GM19239 (cell line): ENCODE measurements at places on chromosomes 12 and 14.

DNA sequence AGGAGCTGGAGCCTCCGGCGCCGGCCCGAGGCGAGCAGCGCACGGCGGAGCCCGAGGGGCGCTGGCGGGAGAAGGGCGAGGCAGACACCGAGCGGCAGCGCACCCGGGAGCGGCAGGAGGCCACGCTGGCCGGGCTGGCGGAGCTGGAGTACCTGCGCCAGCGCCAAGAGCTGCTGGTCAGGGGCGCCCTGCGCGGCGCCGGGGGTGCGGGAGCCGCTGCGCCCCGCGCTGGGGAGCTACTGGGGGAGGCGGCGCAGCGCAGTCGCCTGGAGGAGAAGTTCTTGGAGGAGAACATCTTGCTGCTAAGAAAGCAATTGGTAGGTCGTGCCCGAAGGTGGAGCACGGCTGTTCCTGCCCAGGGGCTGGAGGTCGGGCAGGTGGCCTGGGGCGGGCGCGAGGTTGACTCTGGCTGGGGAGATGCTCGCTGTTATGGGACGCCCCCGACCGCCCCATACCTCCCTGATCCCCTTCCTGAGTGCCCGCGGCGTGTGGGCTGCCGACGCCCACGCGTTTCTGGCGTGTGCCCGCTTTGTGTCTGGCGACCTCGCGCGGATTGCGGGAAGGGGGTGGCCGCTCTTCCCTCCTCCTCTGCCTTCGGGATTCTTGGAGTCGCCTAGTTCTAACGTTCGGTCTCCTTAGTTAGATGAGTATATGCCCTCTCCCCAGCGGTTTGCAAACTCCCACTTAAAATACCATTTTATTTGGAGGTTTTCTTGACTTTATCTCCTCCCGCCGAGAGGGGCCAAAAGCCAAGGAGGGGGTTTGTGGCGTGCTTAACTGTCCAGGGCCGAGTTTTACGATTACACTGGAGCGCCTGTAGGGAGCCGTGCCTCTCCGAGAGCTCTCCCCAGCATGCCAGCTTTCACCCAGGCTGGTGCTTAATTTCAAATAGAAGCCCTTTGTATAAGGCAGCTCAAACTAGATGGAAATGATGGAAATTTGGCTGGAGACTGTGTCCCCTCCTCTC, 752 bp downstream of the DACT1 start:
- no peak for DNase-seq

GRCh38 chr12:53423597-53423996, at the start of gene AMHR2:
Gene AMHR2 (plus strand): TSS chr12:53423855. CDS start chr12:53423935, 80 bp downstream.
- DNase-seq = no peak

- no peak for DNase-seq
Measured at GRCh38 chr14:104290058-104290667, 151.8 kb downstream of the KIF26A start.

GRCh38 chr14:95886366-95887056, 9.9 kb downstream of the TUNAR start:
- no peak for DNase-seq

DNA sequence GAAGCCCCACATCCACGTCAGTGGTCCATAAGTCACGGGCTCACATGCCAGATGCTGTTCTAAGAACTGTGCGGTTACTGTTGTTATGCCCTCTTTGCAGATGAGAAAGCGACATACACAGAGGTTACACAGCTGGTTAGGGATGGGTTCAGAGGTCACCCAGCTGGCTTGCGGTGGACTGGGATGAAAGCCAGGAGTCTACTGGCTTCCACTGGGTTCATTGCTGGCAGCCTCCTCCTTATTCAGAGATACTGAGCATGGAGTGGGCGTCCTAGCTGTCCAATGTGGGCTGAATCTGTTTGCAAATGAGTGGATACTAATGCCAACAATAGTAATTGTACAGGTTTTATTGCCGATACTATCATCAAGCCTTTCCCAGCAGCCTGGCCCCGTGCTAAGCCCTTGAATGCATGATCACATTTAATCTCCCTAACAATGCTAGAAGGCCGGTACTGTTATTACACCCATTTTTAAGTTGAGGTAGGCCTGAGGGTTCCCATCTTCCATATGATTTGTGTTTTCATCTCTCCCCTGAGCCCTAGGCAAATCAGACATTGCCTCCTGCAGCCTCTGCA, 129.1 kb downstream of the PLXNC1 start:
- DNase-seq = no peak

DNA sequence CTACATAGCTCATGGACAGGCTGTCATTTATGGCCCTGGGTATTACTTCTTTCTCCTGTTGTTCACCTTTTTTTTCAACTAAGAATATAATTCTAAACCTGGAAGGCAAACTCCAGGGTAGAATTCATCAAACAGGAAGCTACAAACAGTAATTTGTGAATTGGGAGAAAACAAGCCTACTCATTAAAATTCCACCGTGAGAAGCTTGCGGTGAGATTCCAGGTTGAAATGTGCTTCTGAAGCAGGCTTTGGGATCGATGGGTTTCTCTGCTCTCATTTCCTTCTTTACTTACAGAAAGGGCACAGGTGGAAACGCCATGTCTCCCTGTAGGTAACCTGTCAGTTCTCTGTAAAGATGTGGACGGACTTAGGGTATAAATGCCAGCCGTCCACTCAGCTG, 257.5 kb downstream of the TMEM132C start:
- no peak for DNase-seq

DNA sequence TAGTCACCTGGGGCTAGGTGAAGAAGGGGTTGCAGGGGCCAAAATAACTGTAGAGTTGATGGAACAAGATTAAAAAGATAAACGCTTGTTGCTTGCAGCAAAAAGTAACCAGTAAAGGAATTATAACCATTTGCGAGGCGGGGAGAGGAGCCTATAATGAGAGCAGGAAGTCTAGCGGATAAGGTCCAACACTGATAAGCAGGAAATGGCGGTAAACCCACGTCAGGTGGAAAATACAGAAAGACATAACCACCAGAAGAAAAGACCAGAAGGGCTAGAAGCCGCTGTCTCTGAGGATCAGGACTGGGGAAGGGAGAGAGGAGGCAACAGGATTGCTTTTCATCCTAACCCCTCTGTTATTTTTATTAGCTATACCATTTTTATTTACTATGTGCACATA, 303.3 kb downstream of the DPF3 start:
- DNase-seq = no peak

- no peak for DNase-seq
Measured at GRCh38 chr12:46808955-46809697, 16.7 kb downstream of the SLC38A4 start.
